ENCODE measurements at places on chromosomes 12 and 14. TPM values are rescaled to one million over a fixed set of nuclear protein-coding genes. Genes with fewer than 3 reads are reported as not detected.
A peak's percentile ranks its signal among the peaks of the same experiment; 100 is the strongest.

SLC6A13 gene
- total RNA-seq, result not detected

GRCh38 chr12:111766608-111767361, at the start of gene ALDH2:
TSS of gene ALDH2 (plus strand) at chr12:111766933. CDS start at chr12:111766983, 50 bp downstream.
- no peaks in the 10 kb centered on the region for H3K27me3 ChIP-seq
- H3K27ac ChIP-seq, result peak within 1 kb of the TSS; percentile 87
- H3K36me3 ChIP-seq, result peaks cover 8% of the 10 kb centered on the region
- DNase-seq, result peak; percentile 92
- H3K4me1 ChIP-seq, result peaks cover 39% of the 10 kb centered on the region

- H3K4me1 ChIP-seq, result peaks cover 5% of the 10 kb centered on the region
- DNase-seq, result no peak
- H3K4me3 ChIP-seq, result no peak overlapping the region
- no peaks in the 10 kb centered on the region for H3K27me3 ChIP-seq
- H3K27ac ChIP-seq, result no peak overlapping the region
These were observed 76.8 kb downstream of the CLMN start for GRCh38 chr14:95242870-95243269.

DNA sequence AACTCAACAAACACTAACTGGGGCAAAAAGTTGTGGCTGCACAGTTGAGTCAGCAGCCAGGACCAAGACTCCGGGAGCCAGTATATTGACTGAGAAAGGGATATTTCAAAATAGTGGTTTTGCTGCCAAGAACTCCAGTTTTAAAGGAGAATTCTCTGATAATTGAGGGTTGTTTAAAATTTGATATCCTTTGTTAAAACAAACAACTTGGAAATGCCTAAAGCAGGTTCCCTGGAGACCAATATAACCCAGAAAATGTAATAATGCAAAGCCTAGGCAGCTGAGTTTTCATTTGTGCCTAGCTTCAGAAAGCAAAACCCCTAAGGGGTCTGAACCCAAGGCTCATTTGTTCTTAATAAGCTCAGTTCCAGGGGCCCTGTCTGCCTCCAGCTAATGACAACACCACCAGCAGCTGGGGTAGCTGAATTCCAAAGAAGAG, 311.7 kb upstream of the CCDC196 start:
- no peak for DNase-seq
- no peaks in the 10 kb centered on the region for H3K36me3 ChIP-seq
- H3K27ac ChIP-seq, result no peak overlapping the region
- H3K4me3 ChIP-seq, result no peak overlapping the region
- no peaks in the 10 kb centered on the region for H3K27me3 ChIP-seq

DNA sequence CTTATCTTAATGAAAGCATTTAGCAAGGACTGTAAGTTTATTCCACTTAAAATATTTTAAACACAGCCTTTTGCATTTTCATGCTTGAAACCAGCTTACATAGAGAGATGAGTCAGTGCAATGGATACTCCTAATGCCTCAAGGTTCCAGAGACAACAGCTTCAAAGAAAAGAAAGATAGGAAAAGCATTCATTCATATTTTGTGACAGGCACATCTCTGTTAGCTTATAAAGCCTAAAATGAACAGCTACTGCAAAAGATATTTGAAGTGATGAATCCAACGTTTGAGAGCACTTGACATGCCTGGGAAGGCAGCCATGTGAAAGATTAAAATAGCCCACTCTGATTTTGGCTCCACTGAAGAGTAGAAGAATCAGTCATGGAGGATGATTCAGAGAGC, 814.5 kb downstream of the RPS29 start:
- H3K4me1 ChIP-seq, result no peaks in the 10 kb centered on the region
- peak; percentile 42 for DNase-seq
- H3K27ac ChIP-seq, result no peak overlapping the region
- H3K36me3 ChIP-seq, result no peaks in the 10 kb centered on the region
- H3K27me3 ChIP-seq, result no peaks in the 10 kb centered on the region

DNA sequence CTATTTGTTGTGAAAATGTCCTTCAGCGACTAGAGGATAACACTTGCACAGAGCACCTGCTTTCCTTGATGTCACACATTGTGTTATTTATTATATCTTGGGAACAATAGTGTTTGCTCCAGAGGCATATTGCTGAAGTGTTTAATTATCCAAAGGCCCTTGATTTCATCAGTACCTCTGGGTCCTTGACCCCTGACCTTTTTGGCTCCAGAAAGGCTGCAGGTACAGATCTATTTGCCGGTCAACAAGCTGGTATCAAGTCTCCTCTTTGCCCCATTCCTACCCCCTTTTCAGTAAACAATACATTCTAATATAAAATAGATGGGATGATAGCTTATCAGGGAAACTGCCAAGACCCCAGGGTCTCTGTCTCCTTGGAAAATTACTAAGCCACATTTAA, 206.8 kb downstream of the DACT1 start:
- H3K27ac ChIP-seq, result no peak overlapping the region
- no peaks in the 10 kb centered on the region for H3K27me3 ChIP-seq
- no peaks in the 10 kb centered on the region for H3K4me1 ChIP-seq
- no peak overlapping the region for H3K4me3 ChIP-seq
- H3K36me3 ChIP-seq, result no peaks in the 10 kb centered on the region
- no peak for DNase-seq

FAM216A gene
- 3.8 TPM for total RNA-seq
